Mucosa of descending colon (tissue), 3 donors: ENCODE measurements at places on chromosomes 6 and 20. TPM values are rescaled to one million over a fixed set of nuclear protein-coding genes. Genes with fewer than 3 reads are reported as not detected.

DNA sequence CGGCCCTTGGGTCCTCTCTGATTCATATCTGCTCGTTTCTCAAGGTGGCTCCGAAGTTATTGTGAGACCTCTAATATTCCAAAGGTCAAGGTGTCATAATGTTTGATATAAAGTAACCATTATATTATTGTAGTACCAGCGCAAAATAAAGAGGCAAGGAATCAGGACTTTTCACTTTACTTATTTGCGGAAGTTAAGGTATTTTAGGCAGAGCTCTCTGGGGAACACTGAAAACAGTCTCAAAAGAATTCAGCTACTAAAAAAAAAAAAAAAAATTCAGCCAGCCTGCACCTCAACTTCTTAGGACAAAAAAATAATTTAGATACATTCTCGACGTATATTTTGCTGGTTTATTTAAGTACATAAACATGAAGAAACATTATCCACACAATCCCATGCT lies 2.4 kb downstream of the OSER1 start:
- DNase-seq, result no peak

GRCh38 chr6:119241111-119241465 lies 108.5 kb downstream of the MAN1A1 start:
- DNase-seq, result no peak

GRCh38 chr20:60835876-60836275 lies 416.2 kb upstream of the CDH4 start:
- DNase-seq, result no peak

GRCh38 chr20:18978311-18978710 lies 164.7 kb downstream of the SCP2D1 start:
- DNase-seq, result no peak

GRCh38 chr6:71334768-71335167 lies 46.2 kb downstream of the OGFRL1 start:
- no peak for DNase-seq

GRCh38 chr6:10431423-10432164 lies 16.7 kb upstream of the TFAP2A start:
- no peak for DNase-seq

DNA sequence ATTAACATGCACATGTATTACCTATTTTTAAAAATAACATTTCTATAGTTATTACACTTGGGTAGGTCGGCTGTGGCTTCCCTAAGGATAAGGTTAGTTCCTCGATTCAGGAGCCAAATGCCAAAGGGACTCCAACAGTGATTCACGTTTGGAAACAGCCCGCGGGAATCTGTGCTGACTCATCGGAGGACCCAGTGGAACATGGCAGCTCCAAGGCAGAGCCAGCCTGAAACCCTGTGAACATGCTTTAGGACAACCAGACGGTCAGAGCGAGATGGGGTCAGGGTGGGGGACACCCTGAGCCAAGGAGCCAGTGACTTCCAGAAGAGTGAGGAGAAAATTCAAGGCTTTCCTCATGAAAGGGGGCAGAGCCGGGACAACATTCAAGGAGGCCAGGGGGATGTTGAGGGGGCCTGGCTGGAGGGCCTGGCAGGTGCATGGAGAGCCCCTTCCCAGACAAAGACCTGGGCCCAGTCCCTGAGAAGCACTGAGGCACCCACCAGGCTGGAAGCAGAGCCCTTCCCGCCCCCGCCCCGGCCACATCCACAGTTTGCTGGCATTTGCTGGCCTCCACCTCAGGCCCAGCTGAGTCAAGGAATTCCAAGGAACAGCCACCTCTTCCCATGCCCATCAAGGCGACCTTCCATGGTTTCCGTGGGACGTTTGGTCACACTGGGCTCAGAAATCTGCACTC lies 133.2 kb downstream of the SNX5 start:
- DNase-seq, result no peak

DNA sequence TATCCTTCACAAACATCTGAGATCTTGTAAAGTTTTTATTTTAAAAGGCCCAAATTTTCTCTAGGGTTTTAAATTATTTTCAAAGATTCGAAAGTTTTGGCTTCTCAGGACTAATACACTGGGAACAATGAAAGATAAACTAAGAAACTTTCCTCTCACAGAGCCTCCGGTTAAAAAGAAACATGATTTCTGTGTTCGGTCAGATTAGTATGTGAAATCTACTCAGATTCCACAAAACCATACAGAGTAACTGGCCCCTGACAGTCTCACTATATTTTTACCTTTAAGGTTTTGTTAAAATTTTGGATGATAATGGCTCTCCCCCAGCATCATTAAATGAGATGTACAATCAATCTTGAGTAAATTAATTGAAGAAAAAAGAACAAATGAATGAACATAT lies 471.0 kb downstream of the COL12A1 start:
- no peak for DNase-seq

GRCh38 chr6:112594886-112595594 lies 247.9 kb downstream of the RFPL4B start:
- DNase-seq, result no peak

DNA sequence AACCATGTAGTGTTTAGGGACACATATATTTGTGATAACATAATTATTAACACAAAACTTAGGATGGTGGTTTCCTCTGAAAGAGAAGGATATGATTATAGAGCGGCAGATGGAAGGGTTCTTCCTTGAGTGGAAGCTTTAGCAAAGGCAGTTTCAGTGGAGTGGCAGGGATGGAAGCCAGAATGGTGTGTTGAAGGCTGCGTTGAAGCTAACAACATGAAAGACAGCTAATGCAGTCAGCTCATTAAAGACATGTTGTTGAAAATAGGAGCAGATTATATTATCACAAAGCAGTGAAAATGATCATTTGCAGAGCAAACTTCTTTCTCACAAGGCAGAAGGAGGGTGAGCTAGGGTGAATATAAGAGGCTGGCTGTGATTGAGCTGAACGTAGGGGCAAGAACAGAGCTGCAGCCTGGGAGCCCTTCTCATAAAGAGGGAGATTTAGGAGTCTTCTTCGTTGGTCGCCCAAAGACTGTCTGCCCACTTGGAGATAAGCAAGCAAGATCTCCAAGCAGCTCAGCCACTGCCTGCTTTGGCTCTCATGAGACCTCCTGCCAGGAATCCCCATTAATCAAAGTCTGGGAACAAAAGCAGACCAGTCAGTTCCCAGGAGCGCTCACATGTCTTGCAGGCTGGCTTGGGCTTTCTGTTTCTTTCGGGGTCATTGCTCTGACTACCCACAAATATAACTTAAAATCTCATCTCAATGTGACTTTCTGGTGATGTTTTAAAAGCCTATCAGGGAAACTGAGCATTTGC lies 2.6 kb upstream of the ANKRD6 start:
- DNase-seq, result no peak

- peak; percentile 86 for DNase-seq
Observed at GRCh38 chr6:158818581-158819212, 471 bp downstream of the EZR start.

DNA sequence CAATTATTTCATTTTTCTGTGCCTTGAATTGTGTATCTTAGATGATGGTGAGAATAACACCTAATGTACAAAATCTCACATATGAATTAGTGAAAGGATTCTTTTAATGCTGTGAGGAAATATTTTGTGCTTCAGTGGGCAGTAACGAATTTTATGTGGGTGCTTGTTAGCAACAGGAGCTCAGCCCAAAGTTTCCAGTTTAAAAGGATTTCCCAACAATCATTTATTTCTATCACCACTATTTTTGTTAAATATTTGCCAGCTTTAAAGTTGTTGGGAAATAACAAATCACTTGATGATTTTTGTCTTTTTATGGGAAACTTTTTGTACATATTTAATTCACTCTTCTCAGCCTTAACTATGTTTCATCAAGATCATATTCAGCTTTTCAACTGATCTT lies 111.8 kb downstream of the QKI start:
- DNase-seq, result no peak

- DNase-seq, result no peak
Observed at GRCh38 chr6:35476004-35476403, 7.8 kb downstream of the RPL10A start.

DNA sequence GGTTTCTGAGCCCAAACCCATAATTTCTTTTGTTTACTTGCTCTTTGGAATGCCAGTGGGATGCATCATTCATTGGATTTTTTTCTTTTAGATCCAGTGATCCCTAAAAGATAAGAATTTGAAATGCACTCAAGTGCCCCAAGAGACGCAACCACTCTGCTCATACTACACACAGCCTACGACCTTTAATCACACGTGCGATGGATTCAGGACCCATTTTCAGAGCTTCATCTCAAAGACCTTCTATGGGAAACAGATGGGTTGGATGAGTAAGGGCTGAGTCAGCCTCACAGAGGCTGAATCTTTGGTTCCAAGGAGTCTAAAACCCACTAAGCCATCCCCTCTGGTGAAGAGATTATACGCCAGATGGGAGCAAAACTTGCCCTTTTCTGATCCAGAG lies 265.5 kb upstream of the EXOC2 start:
- no peak for DNase-seq

GRCh38 chr6:110467566-110468140 lies 8.8 kb downstream of the SLC22A16 start:
- no peak for DNase-seq

GRCh38 chr6:43771858-43772680 lies 2.1 kb downstream of the VEGFA start:
- DNase-seq, result peak; percentile 89

DNA sequence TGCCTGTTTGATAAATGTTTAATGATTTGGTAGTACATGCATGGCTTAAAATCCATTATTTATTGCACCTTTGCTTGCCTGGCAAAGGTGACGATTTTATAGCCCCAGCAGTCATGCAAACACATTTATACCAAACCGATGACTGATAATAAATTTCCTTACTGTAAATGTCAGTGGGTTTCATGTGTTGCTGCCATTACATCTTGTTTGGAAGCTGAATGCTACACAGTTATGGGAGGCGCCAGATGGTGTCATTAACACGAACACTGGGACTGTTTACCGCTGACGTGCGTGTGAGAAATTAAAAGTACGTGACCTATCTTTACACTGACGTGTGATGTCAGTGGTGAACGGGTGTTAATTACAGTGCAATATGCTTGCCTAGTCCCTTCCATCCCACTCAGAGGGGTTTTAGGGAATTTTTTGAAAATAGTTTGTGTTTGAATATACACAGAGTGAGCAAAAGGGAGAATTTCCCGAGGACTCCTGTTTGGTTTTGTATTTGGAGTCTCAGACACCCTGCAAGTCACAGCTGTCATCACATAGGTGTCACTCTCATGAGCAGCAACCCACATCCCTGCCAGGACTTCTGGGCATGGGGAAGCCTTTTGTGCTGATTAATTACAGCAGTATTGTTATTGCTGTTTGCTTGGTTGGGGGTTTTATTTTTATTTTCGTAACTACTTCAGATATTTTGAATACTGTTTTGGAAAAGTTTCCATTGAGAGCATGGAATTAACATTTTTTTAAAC lies 151.8 kb upstream of the INSM1 start:
- no peak for DNase-seq

- no peak for DNase-seq
Observed at GRCh38 chr6:6734479-6735465, 146.3 kb downstream of the LY86 start.

- DNase-seq, result no peak
Observed at GRCh38 chr20:58023346-58023745, 205.1 kb downstream of the ANKRD60 start.

GRCh38 chr20:50290808-50291207 lies 100.2 kb downstream of the CEBPB start:
- DNase-seq, result no peak

DNA sequence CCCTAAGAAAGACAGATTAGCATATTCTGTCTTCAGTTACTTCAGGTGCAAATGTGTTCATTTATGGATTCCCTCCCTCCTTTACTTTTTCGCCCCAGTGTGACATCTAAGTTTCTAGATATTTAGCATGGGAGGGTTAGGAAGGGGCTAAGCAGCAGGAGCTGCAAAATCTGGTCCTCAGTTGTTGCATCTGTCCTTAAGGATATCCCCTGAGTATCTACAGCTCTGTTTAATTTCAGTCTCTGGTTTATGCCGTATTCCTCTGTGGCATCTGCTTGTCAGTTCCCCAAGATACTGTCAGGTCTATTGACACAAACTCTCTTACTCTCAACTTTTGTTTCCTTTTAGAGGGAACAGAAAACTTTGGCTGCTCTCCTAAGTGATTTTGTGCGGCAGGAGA lies 754.6 kb upstream of the MAP3K7 start:
- DNase-seq, result no peak

- no peak for DNase-seq
Observed at GRCh38 chr20:59334651-59335300, 34.4 kb downstream of the EDN3 start.

GRCh38 chr6:131673184-131673583 lies 28.0 kb downstream of the OR2A4 start:
- DNase-seq, result no peak

DNA sequence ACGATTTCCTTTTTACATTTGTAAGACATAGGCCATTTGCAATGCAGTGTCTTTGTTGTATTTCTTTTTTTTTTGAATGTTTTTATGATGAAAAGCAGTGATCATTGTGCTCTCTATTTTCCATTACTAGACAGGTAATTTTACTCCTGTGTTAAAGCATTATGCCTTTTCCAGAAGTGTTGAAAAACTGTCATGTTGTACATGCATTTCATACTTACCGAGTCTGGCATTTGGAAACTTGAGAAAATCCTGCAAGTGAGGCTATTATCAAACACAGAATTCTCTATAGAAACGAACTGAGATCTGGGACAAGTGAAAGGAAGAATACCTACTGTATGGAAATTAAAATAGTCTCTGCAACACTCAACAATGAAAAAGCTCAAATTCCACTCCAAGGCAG lies 78.6 kb upstream of the CNR1 start:
- DNase-seq, result no peak

DNA sequence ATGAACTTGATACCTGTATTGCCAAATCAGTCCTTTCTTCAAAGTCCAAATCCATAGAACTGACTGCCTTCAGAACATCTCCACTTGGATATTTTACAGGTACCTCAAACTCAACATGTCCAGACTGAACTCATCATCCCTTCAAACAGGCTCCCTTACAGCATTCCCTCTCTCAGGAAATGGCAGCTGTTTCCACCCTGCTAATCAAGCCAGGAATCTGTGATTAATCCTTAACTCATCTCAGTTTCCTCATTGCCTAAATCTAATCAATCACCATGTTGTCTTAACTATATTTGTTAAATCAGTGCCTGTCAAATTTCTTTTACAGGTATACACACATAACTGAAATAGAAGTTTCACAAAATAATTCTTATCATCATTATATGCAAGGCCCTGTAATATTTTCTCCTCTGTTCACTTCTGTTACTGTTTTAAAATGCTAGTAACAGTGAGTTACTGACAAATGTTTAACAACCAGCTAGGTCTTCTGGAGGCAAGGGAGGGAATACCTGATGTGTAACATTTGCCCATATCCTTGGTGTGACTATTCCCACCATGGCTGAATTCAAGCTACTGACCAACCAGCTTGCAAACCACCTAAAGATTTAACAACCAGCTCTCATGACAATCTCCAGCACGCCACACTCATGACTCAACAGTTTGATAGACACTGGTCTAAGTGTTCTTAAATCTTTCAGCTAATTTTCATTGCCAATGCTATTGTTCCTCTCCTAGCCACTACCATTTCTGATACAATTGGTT lies 124.9 kb downstream of the ADAT2 start:
- DNase-seq, result no peak

The ZC3H12D gene
- 9.1 TPM for total RNA-seq

The EGFL8 gene
- total RNA-seq, result 16.9 TPM

The CAP2 gene
- total RNA-seq, result 56.1 TPM
